ENCODE measurements at places on chromosomes 7 and 10.
A peak's percentile ranks its signal among the peaks of the same experiment; 100 is the strongest.

GRCh38 chr7:148867596-148868377 lies 16.3 kb downstream of the EZH2 start:
- DNase-seq, result no peak

GRCh38 chr10:21171197-21171935 lies 274.3 kb upstream of the NEBL start:
- no peak for DNase-seq

DNA sequence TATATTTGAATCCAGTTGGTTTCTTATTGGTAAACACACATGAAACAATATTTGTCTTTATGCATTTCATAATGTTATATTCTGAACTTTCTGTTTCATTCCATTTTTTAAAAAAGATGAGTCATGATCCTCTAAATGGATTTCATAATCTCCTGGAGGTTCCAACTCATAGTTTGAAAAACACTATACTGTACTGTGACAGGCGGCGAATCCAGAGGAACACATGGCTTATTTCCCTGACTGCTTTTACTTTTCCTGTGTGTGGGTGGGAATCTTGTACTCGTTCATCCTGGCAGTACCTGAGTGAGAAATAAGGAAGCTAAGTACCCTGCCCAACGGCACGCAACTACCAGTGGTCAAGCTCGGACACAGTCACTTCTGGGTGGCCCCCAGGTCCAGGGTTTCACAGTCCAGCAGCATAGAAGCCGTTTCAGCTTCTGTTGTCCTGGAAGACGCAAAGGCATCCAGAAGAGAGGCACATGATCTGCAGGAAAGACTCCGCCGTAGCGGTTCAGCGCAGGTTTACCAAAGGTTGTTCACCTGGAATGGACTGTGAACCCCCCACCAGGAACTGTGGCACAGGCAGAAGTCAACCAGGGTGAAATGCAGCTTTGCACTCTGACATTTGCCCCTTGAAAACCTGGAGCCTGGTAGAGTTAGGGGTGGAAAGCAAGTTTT lies 117.7 kb downstream of the CCNY start:
- DNase-seq, result no peak

DNA sequence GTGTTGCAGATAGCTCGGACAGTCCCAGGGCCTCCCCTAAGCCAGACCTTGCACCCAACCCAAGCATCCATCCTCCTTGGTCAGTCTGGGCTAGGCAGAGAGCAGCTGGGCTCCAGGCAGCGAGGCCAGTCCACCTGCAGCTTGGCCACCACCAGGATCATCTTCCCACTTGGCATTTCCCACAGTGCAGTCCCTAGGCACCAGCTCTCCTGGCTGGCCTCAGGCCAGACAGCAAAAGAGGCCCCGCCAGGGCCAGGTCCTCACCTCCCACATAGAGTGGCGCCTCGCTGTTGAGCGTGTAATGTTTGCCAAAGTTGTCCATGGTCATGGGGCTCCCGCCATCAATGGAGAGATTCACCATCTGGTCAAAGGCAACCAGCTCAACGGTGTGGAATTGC lies 171.7 kb downstream of the LCOR start:
- no peak for DNase-seq

DNA sequence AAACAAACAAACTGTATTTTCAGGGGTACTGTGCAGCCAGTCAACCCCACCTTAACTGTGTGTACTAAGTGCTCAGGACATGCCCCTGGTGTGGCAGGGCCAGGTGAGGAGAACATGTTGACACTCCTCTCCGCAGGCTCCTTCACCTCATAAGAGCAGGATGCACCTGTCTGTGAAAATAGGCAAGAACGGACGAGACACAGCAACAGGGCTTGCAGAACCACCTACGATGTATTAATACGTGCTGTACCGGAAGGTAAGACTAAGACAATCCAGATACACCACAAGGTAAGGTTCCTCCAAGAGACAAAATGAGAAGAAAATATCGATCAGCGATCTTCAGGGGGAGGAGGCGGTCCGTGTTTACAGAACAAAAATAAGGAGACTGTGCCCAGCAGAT lies 65.8 kb upstream of the CAMK2B start:
- DNase-seq, result no peak

DNA sequence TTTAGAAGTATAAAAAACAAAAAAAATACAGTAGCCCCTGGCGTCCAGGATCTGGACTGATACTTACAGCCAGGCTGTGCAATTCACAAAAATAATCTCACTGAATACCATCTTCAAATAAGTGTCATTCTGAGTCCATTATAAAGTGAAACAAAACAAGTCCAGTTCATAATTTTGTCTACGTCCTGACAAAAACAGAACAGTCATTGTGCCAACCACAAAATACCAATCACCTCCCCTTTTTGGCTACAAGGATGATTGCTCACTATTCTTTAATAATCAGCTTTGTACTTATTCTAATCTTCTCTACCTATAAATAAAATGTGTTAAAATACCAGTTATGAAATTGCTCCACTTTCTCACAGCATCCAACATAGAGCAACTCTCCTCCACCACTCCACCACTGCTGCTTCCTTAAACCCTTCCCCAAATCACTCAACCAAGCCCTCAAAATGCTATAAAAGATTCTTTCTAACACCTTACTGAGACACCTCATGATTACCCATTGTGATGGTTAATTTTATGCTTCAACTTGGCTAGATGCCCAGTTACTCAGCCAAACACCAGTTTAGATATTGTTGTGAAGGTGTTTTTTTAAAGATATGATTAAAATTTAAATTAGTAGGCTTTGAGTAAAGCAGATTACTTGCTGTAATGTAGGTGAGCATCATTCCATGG lies 479.8 kb upstream of the SEMA3A start:
- no peak for DNase-seq

- DNase-seq, result no peak
Observed at GRCh38 chr7:10034843-10035556, 938.7 kb upstream of the PHF14 start.

DNA sequence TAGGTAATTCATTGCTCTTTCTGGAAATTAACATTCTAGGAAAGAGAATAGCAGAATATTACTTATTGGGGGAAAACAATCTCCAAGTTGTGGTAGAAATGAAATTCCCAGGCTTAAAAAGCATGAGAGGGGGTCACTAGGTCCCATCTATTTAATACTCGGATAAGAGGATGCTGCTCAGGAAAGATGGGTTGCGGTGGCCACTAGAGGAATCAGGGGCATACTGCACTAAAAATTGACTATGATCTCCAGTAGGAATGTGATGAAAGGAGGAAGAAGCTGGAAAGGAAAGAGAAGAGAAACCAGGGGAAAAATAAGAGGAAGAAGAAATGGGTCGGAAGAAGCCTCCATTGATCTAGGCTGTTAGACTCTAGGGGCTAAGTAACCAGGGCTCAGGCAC lies 192.8 kb downstream of the GPAM start:
- no peak for DNase-seq

GRCh38 chr7:99039384-99039891 lies 104.5 kb downstream of the SMURF1 start:
- no peak for DNase-seq

- peak; percentile 7 for DNase-seq
Observed at GRCh38 chr7:155299535-155300202, 2.0 kb downstream of the INSIG1 start.

DNA sequence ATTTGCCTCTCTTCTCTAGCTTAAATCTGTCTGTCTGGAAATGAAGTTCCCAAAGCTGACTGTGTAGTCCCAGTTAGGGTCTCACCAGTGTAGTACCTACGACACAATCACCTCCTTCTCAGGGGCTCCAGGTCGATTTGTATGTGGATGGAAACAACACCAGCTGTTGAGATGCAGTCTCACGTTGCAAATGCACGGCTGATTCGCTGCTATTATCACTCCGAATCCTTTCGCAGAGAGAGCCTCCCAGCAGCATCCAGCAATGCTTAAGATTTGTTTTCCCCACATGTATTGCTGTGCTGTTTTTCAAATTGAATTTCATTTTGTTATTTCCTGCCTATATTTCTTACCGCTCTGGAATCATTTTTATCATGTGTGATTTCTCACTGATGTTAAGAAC lies 16.3 kb downstream of the VSTM4 start:
- DNase-seq, result no peak

DNA sequence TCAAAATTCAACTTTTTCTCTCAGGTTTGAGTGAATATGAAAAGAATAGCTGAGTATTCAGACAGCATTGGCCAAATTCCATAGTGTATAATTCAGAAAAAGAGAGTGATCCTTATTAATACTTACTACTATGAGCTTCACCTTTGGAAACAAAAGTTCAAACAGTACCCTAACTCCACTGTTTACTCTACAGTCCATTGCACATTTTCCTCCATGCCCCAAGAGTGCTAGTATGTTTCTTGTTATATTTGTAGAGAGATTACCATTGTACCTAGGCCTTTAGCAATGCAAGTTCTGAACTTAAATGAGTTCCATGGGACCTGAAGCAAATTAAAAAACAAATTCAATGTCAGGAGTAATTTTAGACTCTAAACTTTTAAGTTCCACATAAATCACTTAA lies 48.1 kb downstream of the MAGI2 start:
- DNase-seq, result no peak

GRCh38 chr7:101870361-101871062 lies 53.1 kb downstream of the CUX1 start:
- no peak for DNase-seq

DNA sequence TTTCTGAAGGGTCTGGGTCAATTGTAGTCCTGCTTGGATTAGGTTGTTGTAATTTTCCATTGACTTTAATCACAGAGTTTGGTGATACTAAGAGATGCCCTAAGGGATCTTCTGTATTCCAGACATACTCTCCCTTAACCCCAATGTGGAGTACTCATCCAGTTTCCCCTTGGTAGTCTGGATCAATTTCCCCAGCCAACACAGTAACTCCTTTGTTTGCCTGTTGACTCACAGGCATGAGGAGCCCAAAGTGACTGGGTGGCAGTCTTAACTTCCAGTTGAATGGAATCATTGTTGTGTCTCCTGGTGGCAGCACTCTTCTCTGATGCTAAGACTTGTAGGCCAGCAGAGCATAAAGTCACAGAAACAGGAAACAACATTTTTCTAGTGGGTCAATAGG lies 41.5 kb upstream of the PIK3CG start:
- no peak for DNase-seq

- DNase-seq, result no peak
Observed at GRCh38 chr7:148173369-148173768, 417.2 kb upstream of the C7orf33 start.

GRCh38 chr10:80055760-80056159 lies 22.7 kb upstream of the TMEM254 start:
- no peak for DNase-seq

All from stimulated activated CD4-positive, alpha-beta T cell treated with anti-CD3 and anti-CD28 coated beads, TNF-alpha, amount 100 ng/mL, for 24 hours (primary cell).